ENCODE measurements at places on chromosomes 2 and 18.

DNA sequence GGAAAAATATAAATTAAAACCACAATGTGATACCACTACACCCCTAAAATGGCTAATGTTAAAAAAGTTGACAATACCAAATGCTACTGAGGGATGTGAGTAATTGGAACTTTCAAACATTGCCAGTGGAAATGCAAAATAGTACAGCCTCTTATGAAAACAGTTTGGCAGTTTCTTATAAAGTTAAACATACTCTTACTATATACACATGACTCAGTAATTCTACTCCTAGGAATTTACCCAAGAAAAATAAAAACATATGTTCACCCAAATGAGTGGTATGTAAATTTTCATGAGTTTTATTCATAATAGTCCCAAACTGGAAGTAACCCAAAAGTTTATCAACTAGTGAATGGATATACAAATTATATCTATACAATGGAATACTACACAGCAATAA, 228.0 kb downstream of the CYP26B1 start:
- DNase-seq = no peak

GRCh38 chr2:219423652-219424377, 5.6 kb downstream of the DES start:
- no peak for DNase-seq

DNA sequence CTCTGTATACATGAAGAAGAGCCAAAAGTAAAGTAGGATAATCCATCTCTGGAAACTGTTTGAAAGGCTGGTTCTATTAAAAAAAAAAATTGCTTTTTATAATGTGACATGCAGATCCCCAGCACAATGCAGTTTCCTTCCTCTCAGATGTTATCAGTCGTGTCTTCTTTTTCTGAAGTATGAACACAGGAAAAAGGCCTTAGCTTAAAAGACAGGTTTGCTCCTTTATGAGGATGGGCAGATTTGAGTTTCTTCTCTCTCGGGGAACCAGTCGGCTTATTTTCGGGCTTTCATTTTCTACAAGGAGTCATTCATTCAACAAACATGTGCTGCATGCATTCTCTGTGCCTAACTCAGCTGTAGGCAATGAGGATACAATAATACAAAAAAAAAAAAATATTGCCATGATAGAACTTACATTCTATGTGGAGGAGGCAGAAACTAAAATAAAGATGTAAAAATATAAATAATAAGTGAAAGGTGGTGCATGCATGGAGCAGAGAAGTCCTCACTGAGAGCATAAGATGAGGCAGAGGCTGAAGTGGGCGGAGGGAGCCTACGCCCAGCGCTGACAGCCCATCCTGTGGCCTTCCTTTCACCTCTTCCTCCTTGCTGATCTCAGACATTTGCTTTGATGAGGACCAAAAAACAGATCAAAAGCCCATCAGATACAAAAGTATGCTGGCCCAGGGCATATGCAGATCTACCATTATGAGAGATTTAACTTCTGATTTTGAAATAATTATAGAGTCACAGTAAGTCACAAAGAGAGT, at the start of gene CD226:
Gene CD226, minus strand, starts transcription at position 513 of the 773 bp plus-strand sequence. Its CDS starts 467 bp downstream, at position 46.
- no peak for DNase-seq

DNA sequence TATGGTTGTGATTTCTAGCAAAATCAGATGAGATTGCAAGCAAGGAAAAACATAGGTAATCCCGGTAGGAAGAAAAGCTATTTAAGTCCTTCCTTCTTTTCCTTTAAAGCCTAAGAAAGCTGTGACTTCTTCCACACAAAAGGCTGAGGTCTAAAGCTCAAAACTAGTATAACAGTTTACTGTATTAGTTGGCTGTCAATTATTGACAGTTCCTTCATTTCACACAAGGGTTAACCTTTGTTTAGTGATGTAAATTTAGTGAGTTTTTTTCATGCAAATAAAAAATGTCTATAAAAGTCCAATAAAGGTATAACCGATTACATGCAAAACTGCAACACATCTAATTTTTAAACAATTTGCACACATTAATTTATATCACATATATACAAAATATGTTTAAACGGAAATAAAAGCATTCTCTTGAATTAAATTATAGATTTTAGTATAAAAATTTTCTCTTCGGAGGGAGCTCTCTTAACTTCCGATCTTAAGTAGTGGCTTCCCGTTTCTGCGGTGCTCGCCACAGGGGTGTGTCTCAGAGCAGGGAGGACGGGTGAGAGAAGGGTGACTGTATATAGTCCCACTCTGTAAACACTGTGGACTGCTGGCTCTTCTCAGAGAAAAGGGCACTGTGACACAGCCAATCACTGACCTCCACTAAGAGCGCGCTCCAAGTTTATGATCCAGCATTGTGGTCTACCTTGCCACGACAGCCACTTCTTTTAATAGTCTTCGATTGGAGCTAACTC, 33.4 kb downstream of the TTR start:
- no peak for DNase-seq

DNA sequence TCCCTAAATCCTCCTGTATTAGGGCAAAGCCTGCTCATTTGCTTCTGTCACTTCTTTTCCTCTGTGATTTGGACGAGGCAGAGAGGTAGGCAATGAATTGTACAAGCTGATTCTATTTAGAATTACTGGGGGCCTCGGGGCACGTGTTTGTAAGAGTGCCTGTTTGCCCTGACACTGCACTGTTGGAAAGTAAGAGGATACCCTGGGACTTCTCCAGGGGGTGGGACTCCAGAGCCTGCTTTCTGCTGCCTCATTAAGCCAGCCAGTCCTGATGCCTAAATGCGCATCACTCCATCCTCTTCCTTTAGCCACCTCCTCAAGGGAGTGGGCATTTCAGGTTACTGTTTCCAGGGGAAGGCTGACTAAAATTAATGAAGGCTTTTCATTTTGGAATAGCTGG, 134.3 kb downstream of the TDRD15 start:
- DNase-seq = no peak

- no peak for DNase-seq
These were observed 93.5 kb upstream of the HNRNPA3 start for GRCh38 chr2:177119099-177119498.

GRCh38 chr18:1511619-1512311, 607.1 kb downstream of the ADCYAP1 start:
- no peak for DNase-seq

GRCh38 chr2:65370387-65371073, 61.9 kb downstream of the SPRED2 start:
- DNase-seq = no peak

GRCh38 chr18:48090702-48091101, 160.2 kb upstream of the SMAD2 start:
- DNase-seq = no peak

DNA sequence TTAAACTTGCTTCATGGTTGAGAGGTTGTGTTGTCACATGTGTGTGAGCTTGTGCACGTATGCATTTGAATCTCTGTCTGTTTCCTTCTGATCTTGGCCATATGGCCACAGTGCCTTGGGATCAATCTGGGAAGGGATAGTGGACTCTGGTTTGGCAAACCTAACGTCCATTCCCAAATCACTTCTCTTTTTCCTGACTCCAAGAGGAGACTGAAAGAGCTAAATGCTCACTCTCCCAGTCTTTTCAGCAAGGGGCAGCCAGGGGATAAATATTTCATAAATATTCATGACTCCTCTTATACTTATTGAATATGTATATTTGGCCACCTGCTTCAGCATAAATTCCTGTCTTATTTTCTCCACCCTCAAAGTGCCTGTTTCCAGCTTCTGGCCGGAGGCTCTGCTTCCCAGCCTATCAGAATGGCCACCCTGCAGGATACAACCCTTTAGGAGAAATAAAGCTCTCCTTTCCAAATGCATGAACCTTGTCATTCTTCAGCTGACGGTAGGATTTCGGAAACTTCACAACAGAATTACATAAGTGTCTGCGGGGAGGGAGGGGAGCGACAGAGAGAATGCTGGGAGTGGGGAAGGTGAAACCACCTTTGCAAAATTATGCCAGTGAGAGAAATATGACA, 112.2 kb upstream of the COPS8 start:
- no peak for DNase-seq

DNA sequence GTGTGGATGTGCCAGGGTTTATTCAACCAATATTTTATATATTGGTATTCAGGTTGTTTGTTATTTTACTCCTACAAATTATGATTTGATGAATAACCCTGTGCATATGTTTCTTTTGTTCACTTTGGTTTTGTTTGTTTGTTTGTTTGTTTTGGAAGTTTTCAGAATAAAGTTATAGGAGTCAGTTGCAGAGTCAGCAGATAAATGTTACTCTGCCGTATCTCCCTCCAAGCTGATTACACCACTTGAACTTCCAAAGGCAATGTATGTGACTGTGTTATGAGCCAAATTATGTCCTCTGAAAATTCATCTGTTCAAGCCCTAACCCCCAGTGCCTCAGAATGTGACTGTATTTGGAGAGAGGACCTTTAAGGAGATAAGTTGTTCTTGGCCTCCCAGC, 497.5 kb downstream of the TNS1 start:
- no peak for DNase-seq

DNA sequence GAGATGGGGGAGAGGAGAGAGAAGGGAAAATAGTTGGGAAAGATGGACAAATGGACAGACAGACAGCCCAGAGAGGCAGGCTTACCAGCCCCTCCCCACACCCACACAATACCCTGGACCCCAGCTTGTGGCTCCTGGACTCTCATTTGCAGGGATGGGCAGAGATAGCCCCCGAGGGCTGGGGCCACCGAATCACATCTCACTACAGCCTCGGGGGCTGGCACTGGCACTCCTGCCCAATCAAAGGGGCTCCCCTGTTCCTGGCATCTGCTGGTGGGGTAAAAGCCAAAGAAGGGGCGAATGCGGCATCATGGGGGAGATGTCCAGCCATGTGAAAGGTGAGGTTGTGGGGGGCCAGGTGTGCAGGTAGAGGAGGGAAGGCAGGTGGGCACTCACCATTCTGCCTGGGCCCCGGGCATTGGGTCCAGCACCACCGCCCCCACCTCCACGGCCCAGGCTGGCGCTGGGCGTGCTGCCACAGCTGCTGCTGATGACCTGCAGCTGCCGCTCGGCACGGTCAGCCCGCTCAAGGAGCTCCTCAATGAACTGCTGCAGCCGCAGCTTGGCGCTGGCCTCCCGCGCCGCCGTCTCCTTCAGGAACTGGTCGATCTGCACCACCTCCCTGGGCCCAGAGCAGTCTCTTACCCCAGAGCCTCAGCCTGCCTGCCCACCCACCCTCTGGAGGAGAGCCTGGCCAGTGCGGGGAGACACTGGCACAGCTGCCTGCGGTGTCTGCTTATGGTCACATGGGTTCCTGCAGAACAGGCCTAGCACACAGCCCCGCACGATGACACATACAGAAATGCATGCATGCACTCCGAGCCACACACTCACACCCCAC, 18.0 kb downstream of the FBXO41 start:
- no peak for DNase-seq

DNA sequence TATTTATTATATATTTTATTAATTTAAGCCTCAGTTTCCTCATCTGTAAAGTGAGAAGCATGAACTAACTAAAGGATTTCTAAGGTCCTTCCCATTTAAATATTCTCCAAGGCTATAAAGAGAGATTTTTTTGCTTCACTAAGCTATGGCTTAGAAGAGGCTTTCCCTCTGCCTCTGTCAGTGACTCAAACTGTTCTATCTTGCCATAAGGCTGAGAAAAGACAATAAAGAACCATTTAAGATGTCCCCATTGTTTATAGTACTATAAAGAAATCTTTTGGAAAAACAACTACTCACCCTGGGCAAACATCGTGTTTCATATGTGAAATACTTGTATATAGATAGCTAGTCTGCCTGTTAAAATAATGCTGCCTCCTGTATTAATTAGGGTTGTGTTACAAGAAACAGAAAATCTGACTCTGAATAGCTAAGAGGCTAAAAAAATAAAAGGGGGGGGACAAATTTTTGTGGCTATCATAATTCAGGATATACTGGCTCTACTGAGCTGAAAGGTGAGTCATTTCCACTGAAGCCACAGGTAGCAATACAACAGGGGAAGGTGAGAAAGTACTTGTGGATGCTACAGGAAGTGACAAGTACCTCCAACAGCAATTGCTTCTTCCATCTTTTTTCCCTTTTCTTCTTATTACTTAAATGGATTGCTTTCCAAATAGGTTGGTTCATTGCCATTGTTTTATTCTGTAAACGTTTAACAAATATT, 25.4 kb downstream of the EPHA4 start:
- DNase-seq = no peak

DNA sequence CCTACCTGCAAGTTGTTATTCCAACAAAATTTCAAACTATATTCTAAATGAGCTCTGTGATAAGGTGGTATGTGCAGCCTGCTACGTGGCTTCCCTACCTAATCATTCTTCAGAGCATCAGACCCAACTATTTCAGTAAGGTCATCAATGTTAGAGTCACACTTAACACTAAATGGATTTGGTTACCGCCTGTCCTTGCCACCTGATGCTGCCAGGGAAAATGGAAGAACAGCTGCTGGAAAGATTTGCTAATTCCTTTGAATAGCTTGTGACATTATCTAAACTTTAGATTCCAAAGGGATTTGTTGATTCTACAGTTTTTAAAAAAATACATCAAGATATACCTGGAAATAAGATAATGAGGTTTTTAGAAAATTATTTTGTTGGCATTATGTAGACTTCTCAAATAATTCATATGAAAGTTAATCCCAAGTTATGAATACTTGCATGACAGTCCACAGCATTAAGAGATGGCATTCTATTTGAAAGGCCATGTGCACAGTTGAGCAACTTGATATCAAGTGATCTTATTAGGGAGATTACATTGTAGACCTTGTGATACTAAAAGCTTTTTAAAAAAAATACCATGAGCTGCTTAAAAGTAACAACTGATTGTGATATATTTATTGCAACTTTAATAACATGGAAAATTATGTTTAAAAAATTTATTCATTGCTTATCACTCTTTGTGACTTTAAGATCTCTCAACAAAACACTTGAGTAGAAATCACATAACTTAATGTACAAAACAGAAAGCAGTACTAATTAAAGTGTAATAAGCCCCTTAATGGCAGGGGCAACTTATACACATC, 98.3 kb upstream of the UGP2 start:
- DNase-seq = no peak

- DNase-seq = no peak
These were observed 155.5 kb upstream of the ID2 start for GRCh38 chr2:8526403-8526696.

- no peak for DNase-seq
These were observed 20.6 kb upstream of the DSG4 start for GRCh38 chr18:31356025-31356424.

- no peak for DNase-seq
These were observed 239.1 kb downstream of the MTX2 start for GRCh38 chr2:176508374-176508773.

- no peak for DNase-seq
These were observed 65.0 kb downstream of the NYAP2 start for GRCh38 chr2:225464346-225465025.

DNA sequence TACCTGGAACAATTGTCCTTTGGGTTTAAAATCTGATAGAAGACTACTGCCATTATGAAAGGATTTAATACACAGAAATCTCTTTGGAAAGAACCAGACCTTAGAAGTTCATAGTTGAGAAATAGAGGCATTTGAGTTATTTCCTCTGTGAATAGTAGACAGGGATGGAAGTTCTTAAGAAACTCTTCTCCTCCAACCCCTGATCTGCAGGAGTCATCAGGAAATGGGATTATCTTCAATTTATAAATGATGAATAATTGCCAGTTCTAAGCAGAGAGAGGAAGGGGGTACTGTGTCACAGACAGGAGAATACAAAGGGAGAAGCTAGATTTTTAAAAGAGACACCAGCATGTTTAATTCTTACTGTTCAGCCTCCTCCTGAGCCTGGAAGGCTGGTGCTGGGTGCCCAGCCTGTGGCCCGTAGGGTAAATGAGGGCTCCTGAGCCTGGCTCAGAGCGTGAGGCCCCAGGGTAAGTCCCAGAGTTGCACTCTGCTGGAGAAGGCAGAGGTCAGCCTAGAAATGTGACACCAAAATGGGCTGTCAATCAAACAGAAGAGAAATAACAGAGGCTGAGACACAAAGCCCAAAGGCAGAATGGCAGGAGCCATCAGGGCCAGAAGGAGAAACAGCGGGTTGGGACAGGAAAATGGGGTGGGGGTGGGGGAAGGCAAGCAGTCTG, 58.2 kb upstream of the PKDCC start:
- DNase-seq = no peak

Measured in activated T-helper 1 cell treated with anti-CD3 and anti-CD28 coated beads, Interleukin-2, amount 50 U/mL, for 16 hours (primary cell).